ENCODE measurements at places on chromosomes 5 and 9. TPM values are rescaled to one million over a fixed set of nuclear protein-coding genes. Genes with fewer than 3 reads are reported as not detected.

Gene AK8
- 0.17 TPM for total RNA-seq

Gene CDX1
- total RNA-seq: not detected

Gene FOXD4L6
- total RNA-seq: not detected

Gene DNAJC21
- 49.0 TPM for total RNA-seq

Gene MSH3
- total RNA-seq: 21.0 TPM

Gene SLC25A48
- total RNA-seq: not detected

Gene PPWD1
- total RNA-seq: 62.0 TPM

Gene CD14
- total RNA-seq: 0.56 TPM

Gene PHYHD1
- total RNA-seq: 2.9 TPM

Gene TMEM215
- total RNA-seq: not detected

Gene PCDHGA2
- total RNA-seq: 0.07 TPM

Gene ZER1
- total RNA-seq: 22.7 TPM

Gene WNK2
- 0.22 TPM for total RNA-seq

Gene ADAMTS16
- not detected for total RNA-seq

Gene EMB
- 169 TPM for total RNA-seq

Gene PLEKHG4B
- not detected for total RNA-seq

Gene SHISAL2B
- total RNA-seq: not detected

Gene RBM18
- total RNA-seq: 23.9 TPM

Gene DND1
- total RNA-seq: 3.9 TPM

Gene MYOT
- not detected for total RNA-seq

Gene ZDHHC11
- 24.1 TPM for total RNA-seq

Data from T-helper 1 cell treated with Interleukin-12 subunit alpha and Interleukin-12 subunit beta and Interleukin-4 antibody, amounts not matched to agents 30 ng/mL and 1 ng/mL, for 36 hours (primary cell).